ENCODE measurements at places on chromosomes 7 and 10. TPM values are rescaled to one million over a fixed set of nuclear protein-coding genes. Genes with fewer than 3 reads are reported as not detected.

DNA sequence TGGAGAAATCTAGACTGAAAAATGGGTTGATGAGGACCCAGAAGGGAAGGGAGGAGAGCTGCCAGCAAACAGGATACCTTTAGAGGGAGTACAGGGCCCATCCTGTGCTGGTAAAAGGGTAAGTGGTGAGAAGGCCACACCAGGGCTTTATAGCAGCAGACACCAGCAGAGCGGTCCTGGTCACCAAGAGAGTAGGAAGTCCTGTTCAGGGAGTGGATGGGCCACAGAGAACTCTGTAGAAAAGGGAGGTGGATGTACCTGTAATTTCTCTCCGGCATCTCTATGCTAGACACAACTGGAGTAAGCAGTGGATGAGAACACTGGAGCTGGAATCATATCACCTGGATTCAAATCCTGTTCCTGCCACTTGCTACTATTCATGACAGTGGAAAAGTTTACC lies 867.2 kb downstream of the CCSER2 start:
- DNase-seq, result no peak
- H3K27ac ChIP-seq, result no peak overlapping the region
- no peaks in the 10 kb centered on the region for H3K4me1 ChIP-seq
- H3K27me3 ChIP-seq, result no peaks in the 10 kb centered on the region

PITRM1 gene
- 132 TPM for total RNA-seq

IDI2 gene
- not detected for total RNA-seq

- H3K4me1 ChIP-seq, result peaks cover 7% of the 10 kb centered on the region
- H3K4me3 ChIP-seq, result no peak overlapping the region
Measured at GRCh38 chr7:70789481-70790214, 342.3 kb upstream of the GALNT17 start.

PRPS1L1 gene
- total RNA-seq, result not detected

GRCh38 chr7:51314726-51315125 lies 1.9 kb downstream of the COBL start:
- peak; percentile 39 for DNase-seq
- H3K4me3 ChIP-seq, result peak overlapping the region; percentile 85
- H3K27me3 ChIP-seq, result no peaks in the 10 kb centered on the region
- peaks cover 6% of the 10 kb centered on the region for H3K36me3 ChIP-seq
- peaks cover 11% of the 10 kb centered on the region for H3K4me1 ChIP-seq

COL1A2 gene
- not detected for total RNA-seq

DNA sequence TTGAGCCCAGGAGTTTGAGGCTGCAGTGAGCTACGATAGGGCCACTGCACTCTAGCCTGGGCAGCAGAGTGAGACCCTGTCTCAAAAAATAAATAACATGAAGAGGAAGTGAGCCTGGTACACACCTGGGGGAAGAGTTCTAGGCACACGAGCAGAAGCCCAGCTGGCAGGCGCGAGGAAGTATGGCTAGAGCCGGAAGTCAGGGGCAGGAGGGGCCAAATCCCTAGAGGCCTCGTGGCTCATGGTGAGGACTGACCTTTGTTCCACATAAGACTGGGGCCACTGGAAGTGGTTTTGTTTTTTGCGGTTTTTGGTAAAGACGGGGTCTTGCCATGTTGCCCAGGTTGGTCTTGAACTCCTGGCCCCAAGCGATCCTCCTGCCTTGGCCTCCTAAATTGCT lies 117.6 kb downstream of the HIP1 start:
- no peak for DNase-seq
- no peak overlapping the region for H3K4me3 ChIP-seq
- peaks cover 16% of the 10 kb centered on the region for H3K4me1 ChIP-seq

DNA sequence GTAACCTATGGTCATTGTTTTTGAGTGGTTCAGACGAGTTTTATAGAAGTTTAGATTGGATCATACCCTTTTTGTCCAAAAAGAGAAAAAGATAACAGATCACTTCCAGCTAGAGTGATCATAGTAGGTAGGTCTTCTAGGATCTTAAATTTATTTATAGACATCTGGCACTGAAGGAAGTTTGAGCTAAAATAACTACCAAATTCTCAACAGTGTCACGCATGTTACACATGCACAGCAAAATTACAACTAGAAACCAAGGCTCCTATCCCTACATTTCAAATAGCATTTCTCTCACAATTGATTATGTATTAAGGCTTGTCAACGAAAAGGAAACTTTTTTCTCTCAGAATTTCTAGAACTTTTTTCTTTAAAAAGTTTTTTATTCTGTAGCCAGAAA lies 2.3 kb downstream of the CALU start:
- H3K27me3 ChIP-seq, result no peaks in the 10 kb centered on the region
- DNase-seq, result no peak
- peaks cover 38% of the 10 kb centered on the region for H3K4me1 ChIP-seq
- peak overlapping the region; percentile 98 for H3K27ac ChIP-seq
- H3K36me3 ChIP-seq, result peaks cover 12% of the 10 kb centered on the region
- H3K4me3 ChIP-seq, result peak overlapping the region; percentile 100

TAS2R41 gene
- total RNA-seq, result not detected

DNA sequence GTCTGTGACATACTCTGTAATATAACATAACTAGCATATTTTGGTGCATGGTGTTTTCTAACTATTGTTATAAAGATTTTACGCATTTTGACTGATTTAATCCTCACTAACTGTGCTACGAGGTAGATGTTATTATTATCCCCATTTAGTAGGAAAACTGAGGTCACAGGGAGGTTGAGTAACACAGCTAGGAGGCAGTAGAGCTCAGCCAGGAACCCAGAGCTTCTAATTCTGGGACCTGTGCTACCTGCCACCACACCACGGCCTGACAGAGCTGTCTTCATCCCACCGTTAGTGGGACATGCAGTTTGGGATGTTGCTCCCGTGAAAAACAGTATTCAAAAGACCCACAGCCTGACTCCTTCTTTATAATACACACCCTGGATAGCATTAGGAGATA lies 962.5 kb downstream of the CNTNAP2 start:
- no peak overlapping the region for H3K27ac ChIP-seq
- no peak overlapping the region for H3K4me3 ChIP-seq
- H3K4me1 ChIP-seq, result no peaks in the 10 kb centered on the region
- no peak for DNase-seq

RBP4 gene
- total RNA-seq, result not detected

DNA sequence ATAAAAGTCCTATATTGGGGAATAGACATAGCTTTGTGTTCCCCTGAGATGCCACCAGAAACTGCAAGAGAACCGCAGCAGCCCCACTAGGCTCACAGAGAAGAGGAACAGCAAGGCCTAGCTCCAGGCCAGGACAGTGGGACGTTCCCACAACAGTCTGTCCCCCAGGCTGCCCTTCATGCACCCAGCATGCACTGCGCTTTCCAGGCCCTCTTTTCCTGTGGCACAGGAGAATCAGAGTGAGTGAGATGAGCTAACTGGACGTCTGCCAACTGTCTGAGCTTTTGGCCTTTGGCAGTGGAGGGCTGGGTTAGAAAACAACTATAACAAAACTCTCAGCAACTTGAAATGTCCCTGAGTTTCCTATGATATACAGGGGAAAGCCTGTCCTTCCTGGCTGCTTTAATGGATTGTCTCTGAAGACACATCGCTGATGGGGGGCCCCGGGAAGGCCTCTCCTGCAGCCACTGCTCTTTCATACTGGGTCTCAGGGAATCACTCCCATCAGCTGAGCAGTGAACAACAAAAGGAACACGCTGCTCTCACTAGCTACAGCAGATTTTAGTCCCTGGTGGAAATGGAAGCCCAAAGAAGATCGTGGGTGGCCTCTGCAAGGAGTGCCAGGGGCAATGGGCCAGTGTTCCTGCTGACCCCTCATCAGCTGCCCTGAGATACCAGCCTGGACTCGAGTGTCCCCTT lies 53.5 kb downstream of the PODXL start:
- no peak overlapping the region for H3K27ac ChIP-seq
- DNase-seq, result peak; percentile 58
- H3K4me1 ChIP-seq, result peaks cover 3% of the 10 kb centered on the region
- peaks cover 8% of the 10 kb centered on the region for H3K36me3 ChIP-seq
- H3K27me3 ChIP-seq, result no peaks in the 10 kb centered on the region

- H3K4me1 ChIP-seq, result no peaks in the 10 kb centered on the region
- H3K27me3 ChIP-seq, result no peaks in the 10 kb centered on the region
- DNase-seq, result no peak
- no peak overlapping the region for H3K4me3 ChIP-seq
- H3K36me3 ChIP-seq, result peaks cover 5% of the 10 kb centered on the region
Measured at GRCh38 chr10:119388849-119389345, 153.6 kb downstream of the RGS10 start.

DNA sequence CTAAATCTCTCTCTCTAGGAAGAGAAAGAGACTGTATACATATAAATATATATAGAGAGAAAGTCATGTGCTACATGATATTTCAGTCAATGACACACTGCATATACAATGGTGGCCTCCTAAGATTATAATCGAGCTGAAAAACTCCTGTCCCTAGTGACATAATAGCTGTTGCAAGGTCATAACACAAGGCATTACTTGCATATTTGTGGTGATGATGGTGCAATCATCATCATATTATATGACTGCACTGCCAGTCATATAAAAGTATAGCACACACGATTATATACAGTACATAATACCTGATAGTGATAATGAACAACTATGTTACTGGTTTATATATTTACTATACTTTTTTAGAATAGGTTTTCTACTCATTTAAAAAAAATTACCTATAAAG lies 316.7 kb downstream of the FGFR2 start:
- H3K27me3 ChIP-seq, result no peaks in the 10 kb centered on the region
- DNase-seq, result peak; percentile 13
- peaks cover 14% of the 10 kb centered on the region for H3K4me1 ChIP-seq
- H3K27ac ChIP-seq, result no peak overlapping the region

DNA sequence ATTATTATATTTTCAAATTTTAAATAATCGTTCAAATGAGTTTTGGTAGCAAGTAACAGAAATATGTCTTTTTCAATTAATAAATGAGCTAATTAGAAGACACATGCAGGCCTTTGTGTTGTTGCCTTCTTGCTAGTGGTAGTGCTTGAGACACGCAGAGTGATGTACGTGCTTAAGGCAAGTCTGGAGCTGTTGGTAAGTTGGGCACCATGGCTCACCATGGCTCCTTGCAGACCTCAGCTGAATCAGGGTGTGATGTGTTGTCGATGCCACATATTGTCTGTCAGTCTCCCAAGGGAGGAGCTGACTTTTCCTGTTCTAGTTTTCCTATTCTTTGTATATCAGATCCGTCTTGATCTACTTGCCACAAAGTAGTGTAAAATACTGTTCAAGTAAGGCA lies 8.3 kb downstream of the CDK14 start:
- H3K36me3 ChIP-seq, result no peaks in the 10 kb centered on the region
- H3K4me1 ChIP-seq, result peaks cover 46% of the 10 kb centered on the region
- no peaks in the 10 kb centered on the region for H3K27me3 ChIP-seq
- H3K4me3 ChIP-seq, result no peak overlapping the region
- no peak for DNase-seq
- H3K27ac ChIP-seq, result no peak overlapping the region

CTAGE8 gene
- total RNA-seq, result 2.6 TPM

ZFAND2A gene
- 40.7 TPM for total RNA-seq

- H3K27me3 ChIP-seq, result peaks cover 39% of the 10 kb centered on the region
- H3K4me3 ChIP-seq, result no peak overlapping the region
- H3K4me1 ChIP-seq, result no peaks in the 10 kb centered on the region
- no peaks in the 10 kb centered on the region for H3K36me3 ChIP-seq
- DNase-seq, result no peak
- no peak overlapping the region for H3K27ac ChIP-seq
Measured at GRCh38 chr7:133190650-133191049, 62.2 kb upstream of the EXOC4 start.

GRCh38 chr7:131924857-131925256 lies 368.4 kb upstream of the PODXL start:
- no peak overlapping the region for H3K27ac ChIP-seq
- no peaks in the 10 kb centered on the region for H3K36me3 ChIP-seq
- peaks cover 8% of the 10 kb centered on the region for H3K27me3 ChIP-seq
- no peak overlapping the region for H3K4me3 ChIP-seq
- H3K4me1 ChIP-seq, result no peaks in the 10 kb centered on the region
- DNase-seq, result no peak
